RWPE1 (cell line): ENCODE measurements at places on chromosomes 1 and 21.

DNA sequence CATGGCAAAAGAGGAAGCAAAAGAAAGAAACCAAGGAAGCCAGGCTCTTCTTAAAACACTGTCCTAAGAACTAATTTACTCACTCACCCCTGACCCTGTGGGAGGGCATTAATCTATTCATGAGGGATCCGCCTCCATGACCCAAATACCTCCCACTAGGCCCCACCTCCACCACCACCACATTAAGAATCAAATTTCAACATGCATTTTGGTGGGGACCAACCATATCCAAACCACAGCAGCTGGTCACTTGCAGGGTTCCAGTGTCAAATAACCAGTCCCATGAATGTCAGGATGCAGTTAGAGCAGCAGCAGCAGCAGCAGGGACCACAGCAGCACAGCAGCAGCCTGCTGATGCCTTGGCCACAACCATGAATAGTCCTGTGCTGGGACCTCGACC is 83.8 kb downstream of the ZC3H11B start:
- DNase-seq, result no peak

GRCh38 chr1:10909697-10910680 is 102.5 kb upstream of the TARDBP start:
- DNase-seq, result peak; percentile 53

DNA sequence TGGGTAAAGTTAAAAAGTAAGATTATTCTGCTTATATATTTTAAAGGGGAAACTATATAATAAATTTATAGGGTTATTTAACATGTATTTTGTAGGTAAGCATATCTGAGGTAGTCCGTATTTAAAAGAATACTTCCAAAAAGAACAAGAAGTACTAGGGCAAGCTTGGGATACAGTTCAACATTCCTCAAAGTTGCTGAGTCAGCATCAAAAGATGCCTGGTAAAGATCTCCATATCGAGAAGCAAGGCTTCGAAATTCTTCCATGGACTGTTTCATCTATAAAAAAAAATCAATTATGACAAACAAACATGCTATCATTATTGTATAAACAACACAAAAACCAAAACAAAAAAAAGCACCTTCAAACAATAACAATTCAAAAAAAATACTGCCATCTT is 67.7 kb downstream of the INTS7 start:
- DNase-seq, result no peak

- DNase-seq, result peak; percentile 41
Measured at GRCh38 chr1:63322114-63322943, at the start of gene FOXD3. TSS of gene FOXD3 (plus strand) at chr1:63322567. CDS start at chr1:63323059, 492 bp downstream.

DNA sequence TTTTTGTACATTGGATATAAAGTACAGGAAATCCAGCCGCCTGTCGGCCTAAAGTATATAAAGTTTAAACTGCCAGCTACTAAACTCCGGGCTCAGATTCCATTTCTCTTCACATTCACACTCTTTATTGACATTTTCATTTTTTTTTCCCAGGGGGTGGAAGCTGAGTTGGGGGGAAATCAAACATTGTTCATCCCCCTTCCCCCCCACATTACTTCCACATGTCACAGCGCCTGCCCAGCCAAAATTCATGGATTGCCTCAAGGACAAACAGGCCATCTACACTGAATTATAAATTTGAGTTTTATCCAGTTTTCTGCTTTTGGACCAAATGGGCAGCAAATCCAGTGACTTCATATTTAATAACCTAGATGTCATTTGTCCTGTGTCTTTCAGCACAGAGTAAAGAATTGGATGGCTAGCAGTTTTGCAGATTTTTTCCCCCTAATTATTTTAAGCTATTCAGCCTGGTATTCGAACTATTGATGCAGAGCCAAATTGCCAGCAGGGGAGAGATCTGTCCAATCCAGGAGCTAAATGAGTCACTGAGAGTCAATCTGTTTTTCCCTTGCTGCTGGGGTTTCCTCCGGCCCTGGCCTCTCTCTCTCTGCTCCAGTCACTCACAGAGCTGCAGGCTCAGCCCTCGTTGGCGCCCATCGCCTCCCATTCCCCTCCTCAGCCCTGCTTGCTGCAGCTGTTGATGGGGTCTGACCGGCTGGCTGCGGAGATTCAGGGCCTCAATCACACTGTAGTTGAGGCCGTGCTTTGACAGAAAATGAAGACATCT is 98.0 kb downstream of the LMO4 start:
- DNase-seq, result no peak

DNA sequence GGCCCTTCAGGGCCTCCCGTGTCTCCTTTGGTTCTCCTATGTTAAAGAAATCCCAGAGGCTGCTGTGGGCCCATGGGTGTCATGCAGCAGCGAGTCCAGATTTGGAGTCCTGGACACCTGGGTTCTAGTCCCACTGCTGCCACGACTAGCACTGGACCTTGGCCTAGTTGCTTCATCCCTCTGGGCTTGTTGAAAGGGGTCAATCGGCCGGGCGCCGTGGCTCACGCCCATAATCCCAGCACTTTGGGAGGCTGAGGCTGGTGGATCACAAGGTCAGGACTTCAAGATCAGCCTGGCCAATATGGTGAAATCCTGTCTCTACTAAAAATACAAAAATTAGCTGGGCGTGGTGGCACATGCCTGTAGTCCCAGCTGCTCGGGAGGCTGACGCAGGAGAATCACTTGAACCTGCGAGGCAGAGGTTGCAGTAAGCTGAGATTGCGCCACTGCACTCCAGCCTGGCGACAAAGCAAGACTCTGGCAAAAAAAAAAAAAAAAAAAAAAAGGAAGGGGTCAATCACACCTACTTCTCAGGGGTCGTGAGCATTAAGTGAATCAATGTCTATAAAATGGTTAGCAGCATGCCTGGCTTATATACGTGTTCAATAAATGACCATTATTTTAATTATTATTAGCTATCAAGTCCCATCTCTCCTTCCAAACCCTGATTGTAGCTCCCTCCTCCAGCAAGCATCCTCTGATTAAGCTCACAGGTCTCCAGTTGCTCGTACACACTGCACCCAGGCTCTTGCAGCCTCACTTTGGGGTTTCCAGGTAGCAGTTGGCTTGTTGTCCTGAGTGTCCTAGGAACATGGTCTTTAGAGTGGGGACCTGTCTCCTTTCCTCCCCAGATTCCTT is 43.8 kb downstream of the KIRREL1 start:
- DNase-seq, result no peak

DNA sequence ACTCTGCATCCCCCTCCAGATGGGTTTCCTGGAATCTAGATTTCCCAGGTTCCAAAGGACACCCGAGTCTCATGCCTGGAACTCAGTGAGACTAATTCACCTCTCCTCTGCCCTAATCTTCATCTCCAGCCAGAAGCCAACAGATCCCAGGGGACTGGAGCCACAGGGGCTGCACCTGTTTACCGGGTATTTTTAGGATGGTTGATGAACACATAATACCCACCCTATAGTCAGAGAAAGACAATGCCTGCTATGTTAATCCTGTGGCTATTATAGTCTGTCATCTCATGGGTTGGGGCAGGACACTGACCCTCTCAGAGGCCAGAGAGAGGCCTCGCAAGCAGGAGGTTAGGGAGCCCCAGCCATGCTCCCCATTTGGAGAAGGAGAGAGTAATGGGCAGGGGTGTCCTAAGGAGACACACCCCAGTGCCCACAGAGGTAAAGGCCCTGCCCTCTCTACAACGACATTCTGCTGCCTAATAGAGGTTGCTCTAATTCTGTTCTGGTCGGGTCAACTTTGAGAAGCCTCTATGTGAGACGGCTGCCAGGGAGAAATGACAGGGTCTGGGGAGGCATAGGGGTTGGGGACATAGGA is 1.0 kb upstream of the TNNI1 start:
- no peak for DNase-seq

GRCh38 chr1:227740401-227740960 is 5.2 kb downstream of the SNAP47 start:
- DNase-seq, result no peak

DNA sequence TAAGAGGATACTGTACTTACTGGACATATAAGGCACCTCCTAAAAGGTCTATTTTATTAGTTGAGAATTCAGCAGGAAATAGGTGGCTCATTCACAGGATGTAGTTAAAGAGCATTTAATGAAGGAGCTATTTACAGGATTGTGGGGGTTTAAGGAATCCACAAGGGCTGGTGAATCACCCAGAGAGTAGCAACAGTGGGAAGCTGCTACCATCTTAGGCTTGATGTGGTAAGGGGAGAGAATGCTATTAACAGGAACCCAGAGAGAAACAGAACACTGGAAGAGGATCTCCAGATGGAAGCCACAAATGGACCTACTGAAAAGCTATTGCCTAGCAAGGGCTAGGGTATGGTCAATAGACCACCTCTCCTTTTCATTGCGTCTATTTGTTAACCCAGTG is 52.0 kb upstream of the COL11A1 start:
- no peak for DNase-seq

DNA sequence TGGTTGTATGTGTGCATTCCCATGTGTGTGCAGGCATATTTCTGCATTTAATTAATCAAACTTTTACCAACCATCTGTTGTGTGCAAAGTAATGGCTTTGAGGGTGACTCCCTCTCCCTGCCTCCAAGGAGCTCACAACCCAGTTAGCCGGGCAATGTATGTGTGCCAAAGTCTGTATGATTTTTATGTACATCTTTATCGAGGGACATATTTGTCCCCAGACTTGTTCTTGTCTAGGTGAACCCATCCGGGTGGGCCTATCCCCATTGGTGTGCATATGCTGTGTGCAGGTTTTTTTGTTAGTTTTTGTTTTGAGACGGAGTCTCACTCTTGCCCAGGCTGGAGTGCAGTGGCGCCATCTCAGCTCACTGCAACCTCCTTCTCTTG is 1.8 kb downstream of the SYTL1 start:
- DNase-seq, result no peak

DNA sequence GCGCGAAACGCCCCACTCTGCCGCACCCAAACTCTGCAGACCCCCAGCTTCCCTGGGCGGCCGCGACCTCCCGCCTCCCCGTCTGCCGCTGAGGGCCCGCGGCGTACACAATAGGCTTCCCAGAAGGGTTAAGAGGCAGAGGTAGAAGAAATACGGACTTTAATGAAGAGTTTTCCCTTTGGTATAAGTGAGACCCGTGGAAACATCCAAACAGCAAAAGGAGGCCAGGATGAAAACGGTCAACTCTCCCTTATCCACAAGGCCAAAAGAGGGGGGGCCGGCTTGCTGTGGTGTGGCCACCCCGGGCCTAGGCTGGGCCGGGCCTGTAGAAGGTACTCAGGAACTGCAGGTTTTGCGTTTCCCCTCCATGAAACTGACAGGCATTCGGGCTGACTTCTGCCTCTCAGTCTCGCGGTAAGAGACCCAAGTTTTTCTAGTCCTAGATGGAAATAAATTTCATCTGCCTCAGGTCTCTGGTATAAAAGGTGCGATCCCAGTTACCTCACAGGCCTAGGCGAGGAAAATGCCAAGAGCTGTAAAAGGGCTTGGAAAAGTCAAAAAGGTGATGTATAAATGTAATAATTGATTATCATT is 671 bp upstream of the PYGO2 start:
- no peak for DNase-seq

GRCh38 chr1:47998396-47998990 is 1.3 kb upstream of the TRABD2B start:
- no peak for DNase-seq

DNA sequence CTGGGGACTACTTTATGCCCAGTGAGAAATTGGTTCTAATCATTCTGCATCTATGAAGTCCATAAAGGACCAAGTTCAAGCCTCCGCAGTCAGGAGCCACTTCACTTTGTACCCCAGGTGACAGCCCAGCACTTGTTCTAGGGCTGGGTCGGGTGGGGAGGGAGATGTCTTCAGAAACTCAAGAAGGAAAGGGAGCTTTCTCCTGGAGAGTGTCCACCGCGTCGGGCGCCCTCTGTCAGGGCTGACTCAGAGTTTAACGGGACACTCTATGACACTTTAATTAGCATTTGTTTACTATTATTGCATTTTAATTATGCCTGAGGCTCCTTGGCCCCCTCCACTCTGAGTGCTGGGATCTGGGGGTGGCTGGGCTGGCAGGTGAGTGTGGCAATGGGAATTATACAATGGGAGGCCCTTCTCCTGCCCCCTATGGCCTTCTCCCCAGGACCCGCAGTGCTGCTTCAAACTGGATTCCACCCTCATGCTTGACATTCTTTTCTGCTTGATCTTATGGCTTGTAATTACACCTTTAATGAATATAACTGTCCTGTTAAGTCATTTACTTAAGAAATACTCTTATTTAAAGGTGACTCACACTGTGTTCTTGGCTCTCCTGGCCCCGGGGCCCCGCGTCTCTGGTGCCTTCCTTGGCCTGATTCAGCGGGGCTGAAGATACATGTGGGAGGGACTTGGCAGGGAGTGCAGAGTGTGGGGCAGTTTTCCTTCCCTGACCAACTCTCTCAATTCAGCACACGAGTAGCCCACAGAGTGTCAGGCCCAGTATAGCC is 136.6 kb downstream of the PLXNA2 start:
- DNase-seq, result peak; percentile 93

DNA sequence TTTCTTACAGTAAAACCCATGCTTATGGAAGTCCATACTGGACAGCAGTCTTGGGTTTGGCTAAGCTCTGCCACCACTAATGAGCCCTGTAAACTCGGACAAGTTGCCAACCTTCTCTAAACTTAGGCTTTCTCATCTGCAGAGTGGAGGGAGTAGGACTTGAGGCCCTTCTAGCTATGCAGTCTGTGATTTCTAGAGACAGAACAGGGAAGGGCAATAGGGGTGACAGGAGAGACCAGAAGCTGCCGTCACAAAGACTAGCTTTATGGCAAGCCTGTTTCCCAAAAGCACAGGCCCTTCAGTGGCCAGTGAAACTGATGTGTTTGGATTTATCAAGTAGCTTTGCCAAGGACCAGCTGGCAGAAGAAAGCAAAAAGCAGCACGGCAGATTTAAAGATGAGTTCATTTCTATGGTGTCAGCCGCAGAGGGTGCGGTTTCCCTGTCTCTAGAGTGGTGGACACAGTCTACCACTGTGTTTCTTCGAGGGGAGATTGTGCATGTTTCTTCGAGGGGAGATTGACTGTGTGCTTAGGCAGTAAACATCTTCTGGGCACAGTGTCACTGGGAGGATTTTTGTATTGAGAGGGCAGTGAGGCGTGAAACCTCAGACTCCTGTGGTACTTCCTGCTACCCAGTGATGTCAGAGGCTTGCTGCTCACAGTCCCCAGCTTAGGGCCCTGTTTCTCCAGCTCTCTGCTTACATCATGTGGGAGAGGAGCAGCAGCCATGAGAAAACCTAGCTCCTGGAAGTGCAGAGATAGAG is 119.0 kb downstream of the ROR1 start:
- DNase-seq, result no peak

- no peak for DNase-seq
Measured at GRCh38 chr1:212968368-212968863, 18.1 kb downstream of the VASH2 start.

DNA sequence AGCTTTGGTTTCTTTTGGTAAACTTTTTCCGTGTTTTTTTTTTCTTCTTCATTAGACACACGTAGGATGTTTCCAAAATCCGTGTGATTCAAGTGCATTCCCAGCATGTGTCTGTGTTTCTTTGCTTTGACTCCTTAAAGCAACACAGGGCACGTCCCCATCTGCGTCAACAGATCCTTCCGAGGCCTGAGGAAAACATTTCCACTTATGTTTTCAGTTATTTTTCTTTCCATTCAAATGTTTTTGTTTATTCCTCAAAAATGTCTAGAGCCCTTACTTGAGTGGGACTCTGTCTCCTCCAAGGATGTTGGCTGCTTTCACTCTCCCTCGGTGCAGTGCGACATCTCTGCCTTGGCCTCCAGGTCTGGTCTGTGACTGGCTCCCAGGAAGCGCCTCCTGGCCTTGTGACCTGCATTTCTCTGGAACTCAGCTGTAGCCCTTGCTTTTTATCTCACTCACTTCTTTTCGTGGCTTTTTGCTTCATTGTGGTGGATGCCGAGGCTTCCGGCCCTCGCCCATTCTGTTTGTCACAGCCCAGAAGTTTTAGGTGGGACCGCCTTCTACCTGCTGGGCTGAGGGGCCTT is 31.3 kb upstream of the SLC19A1 start:
- no peak for DNase-seq

GRCh38 chr1:161364332-161364731 is 3.3 kb downstream of the CFAP126 start:
- no peak for DNase-seq

- no peak for DNase-seq
Measured at GRCh38 chr1:50095716-50096115, 13.0 kb upstream of the ELAVL4 start.
